ENCODE measurements at places on chromosomes 11 and 22.

DNA sequence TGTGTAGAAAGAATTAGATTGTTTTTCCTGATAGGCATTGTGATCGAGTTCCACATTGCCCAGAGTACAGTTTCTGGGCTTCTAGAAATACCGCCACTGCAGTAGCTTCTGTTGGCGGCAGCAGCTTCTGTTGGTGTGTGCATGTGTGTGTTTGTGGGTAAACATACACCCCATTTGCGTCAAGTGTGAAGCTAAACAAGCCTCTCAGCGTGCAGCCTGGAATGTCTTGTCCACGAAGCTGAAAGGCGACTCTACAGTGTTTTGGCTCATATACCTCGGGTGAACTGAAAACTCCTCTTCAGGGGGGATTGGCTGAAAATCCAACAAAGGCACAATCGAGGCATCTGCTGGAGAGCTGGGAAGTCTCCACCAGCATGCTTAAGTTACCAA is 112.0 kb upstream of the E2F8 start:
- no peak for DNase-seq

DNA sequence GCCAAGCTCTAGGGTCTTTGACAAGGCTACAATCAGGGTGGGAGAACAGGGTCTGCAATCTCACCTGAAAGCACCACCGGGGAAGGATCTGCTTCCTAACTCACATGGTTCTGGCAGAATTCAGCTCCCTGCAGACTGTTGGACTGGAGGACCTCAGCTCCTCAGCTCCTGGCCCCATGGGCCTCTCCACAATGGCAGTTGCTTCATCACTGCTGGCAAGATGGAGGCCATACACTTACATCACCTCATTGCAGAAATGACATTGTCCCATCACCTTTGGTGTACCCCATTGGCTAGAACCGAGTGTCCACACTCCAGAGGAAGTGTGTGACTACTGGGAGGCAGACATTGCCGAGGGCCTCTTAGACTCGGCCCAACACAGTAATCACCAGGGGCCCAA is 20.9 kb upstream of the MPPED1 start:
- no peak for DNase-seq

DNA sequence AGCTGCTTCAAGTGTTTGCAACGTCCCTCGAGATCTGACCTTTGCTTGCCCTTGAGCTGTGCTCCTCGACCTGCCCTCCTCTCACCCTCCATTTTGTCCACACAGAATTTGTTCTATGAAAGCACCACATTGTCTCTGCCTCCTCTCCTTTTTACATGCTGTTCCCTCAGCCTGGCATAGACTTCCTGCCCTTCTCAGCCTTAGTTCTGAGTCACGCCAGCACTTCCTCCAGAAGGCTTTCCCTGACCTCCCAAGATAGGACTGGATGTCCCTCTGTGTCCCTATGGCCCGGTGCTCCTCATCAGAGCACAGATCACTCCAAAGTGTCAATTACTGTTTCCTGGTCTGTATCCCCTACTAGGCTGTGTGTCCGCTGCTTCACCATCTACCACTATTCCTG is 16.2 kb downstream of the JHY start:
- DNase-seq: no peak

- no peak for DNase-seq
Observed at GRCh38 chr11:8258289-8258688, 5.4 kb downstream of the LMO1 start.

DNA sequence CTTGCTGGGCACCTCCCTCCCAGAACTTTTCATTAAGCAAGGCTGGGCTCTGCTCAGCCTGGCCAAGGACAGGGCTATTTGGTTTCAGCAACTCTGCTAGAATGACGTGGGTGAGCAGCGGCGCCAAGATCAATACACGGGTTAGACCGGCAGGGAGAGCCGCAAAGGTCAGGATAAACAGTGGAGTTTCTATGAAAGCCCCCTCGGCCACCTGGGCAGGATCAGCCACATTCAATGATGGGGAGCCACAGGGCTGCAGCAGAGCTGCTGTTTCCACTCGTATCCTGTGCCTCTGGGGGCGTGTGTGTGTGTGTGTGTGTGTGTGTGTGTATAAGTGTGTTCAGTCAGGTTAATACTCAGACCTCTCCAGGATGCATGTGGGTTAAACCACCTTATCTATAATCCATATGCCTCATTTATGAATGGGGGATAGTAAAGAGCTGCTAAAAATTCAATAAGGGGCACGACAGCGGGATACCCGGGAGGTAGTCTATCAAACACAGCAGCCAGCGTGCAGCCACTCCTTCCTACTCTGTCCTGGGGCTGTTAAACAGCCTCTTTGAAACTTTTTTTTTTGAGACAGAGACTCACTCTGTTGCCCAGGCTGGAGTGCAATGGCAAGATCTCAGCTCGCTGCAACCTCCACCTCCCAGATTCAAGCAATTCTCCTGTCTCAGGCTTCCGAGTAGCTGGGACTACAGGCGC is 34.8 kb downstream of the MYH9 start:
- peak; percentile 79 for DNase-seq

GRCh38 chr11:76839311-76839710 is 21.4 kb upstream of the ACER3 start:
- DNase-seq: no peak

GRCh38 chr11:77665240-77665965 is 27.8 kb upstream of the CLNS1A start:
- DNase-seq: no peak

DNA sequence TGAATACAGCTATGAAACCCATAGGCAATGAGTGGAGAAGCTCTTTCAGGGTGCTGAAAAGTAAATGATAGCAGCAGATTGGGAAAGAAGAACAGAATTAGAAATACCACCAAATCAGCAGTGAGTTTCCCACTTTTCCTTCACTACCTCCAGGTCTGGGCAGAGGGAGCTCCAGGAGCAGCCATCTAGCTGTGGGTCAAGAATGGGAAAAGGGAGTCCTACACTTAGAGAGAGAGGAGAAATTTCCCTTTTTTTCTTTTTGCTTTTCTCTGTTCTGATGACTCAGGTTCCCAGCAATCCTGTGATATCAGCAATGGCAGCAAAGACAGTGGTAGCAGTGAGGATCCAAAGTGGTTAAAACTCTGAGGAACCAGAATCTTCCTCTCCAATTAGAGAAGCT is 263.9 kb downstream of the NXPE2 start:
- DNase-seq: no peak

Measured in activated naive CD4-positive, alpha-beta T cell treated with anti-CD3 and anti-CD28 coated beads for 36 hours (primary cell).